Renal cortical epithelial cell (primary cell): ENCODE measurements at places on chromosomes 1 and 21. TPM values are rescaled to one million over a fixed set of nuclear protein-coding genes. Genes with fewer than 3 reads are reported as not detected.

DNA sequence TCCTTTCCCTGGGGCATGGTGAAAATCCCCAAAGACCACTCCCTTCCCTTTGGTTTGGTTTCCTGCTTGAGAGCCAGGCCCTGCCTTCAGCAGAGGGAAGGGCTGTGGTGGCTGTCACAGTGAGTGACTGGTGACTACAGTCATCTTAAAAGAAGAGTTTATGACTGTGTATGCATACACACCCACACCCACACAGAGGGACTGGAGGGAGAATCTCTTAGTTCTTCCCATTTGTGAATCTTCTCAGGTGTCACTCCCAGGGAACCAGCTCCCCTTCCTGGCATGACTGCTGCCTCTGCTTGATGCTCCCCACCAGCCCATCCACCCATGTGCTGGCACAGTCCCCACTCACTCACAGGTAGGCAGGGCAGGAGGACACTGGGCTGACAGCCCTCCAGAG, 3.9 kb upstream of the KCNA2 start:
- DNase-seq, result no peak

DNA sequence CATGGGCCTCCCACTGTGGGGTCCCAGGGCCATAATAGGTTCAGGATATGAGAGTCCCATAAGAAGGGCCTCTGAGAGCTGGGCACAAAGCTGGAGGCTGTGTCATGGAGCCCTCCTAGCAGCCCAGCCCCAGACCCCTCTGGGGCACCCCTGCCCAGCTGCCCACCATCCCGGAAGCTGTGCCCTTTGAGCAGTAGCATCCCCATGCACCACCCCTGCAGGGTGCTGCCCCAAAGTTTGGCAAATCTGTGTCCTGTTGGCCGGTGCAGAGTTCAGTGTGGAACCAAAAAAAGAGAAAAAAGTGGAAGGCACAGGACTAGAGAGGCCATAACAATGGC, 17.6 kb downstream of the TNNT2 start:
- no peak for DNase-seq

- DNase-seq, result no peak
Observed at GRCh38 chr1:4734791-4735190, 80.4 kb downstream of the AJAP1 start.

DNA sequence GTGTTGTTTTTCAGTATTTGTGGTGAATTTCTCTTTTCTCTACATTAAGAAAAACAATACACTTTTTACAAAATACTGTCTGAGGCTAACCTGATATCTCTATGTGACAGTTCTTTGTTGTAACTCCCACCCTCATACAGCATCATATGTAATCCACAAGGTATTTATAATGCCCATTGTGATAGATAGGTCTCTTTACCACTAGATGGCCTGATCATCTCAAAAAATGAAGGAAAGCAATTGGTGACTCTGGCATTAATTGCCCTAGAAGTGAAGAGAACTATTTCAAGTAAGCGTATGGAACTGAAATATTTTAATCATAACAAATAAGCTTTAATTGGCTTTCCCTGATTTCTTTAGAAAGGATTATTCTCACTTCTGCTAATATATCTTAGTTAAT, 36.2 kb upstream of the HFM1 start:
- peak; percentile 13 for DNase-seq

DNA sequence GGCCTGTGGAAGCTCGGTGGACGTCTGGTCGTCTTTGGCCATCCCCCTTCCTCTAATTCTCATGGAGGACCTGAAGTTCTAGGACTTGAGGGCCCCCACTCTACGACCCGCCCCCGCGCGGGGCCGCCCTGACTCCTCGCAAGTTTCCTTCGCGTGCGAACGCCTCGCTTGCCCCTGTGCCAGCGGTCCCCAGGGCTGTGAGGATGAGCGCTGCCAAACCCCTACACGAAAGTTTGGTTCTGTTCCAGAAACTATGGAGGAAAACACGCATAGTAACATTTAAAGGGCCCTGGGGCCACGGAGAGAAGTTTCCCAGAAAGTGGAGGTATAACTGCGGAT, 304 bp upstream of the GNG12 start:
- no peak for DNase-seq

DNA sequence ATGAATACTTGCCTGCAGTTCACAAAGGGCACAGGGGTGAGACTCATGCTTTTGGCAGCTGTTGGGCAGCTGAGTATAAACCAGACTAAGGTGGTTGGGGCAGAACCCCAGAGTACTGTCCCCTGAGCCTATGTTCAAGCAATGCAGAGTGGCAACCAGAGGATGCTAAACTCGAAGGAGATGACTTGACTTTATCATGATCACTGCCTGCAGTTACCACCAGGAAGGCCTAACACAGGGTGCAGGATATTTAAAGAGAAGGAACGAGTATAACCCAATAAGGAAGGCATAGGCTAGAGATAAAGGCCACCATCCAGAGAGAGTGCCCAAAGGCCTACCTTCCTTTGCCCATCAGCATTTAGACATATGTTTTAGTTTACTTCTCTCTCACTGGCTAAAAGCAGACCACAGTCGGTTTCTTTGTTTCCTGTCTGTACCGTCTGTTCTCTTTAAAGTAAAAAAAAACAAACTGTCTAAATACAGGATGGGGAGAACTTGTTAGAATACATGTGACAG, 83.3 kb downstream of the MPZL1 start:
- no peak for DNase-seq

DNA sequence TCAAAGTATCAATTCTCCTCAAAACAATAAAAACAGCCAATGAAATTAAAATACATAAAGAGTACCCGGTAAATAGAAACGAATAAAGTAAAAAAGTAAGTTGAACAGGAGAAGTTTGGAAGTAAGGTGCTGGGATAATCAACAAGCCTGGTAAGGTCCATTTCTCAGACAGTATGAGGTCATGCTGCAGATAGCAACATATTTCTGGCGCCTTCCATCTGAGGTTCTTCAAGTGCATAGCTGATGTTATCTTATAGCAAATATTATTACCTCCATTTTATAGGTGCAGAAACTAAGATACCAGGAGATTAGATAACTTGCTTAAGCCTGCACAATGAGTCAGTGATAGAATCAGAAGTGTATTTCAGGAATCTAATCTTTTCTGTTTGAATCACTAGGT, 23.7 kb upstream of the CEP350 start:
- no peak for DNase-seq

- DNase-seq, result no peak
Observed at GRCh38 chr1:101975371-101975770, 21.4 kb downstream of the OLFM3 start.

- no peak for DNase-seq
Observed at GRCh38 chr1:83706354-83706938, 292.5 kb downstream of the TTLL7 start.

COL24A1 gene
- total RNA-seq, result under 0.01 and 0.20 TPM in 2 replicates

EXOSC10 gene
- total RNA-seq, result 49.5 and 65.5 TPM in 2 replicates

KIAA1614 gene
- 5.9 and 10.7 TPM in 2 replicates for total RNA-seq

DNALI1 gene
- 3.0 and 11.0 TPM in 2 replicates for total RNA-seq

MROH9 gene
- total RNA-seq, result not detected in 2 replicates
